ENCODE measurements at places on chromosomes 13 and 19.

GRCh38 chr13:43119206-43119605, 95.8 kb downstream of the DNAJC15 start:
- DNase-seq = no peak

DNA sequence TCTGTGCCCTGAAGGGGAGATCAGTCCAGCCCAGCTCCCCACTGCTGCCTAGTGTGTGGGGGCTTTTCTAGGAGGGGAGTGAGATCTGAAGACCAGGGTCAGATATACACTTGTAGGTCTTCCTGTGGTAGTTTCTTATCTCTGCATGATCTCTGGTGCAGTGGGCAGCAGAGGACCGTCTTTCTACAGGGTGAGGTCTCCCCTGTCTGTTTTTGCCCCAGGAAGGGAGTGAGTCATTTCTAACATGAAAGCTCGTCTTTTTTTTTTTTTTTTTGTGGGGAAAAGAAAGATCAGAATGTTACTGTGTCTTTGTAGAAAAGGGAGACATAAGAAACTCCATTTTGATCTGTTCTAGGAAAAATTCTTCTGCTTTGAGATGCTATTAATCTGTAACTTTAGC, 8.8 kb upstream of the ZNF808 start:
- DNase-seq = no peak

DNA sequence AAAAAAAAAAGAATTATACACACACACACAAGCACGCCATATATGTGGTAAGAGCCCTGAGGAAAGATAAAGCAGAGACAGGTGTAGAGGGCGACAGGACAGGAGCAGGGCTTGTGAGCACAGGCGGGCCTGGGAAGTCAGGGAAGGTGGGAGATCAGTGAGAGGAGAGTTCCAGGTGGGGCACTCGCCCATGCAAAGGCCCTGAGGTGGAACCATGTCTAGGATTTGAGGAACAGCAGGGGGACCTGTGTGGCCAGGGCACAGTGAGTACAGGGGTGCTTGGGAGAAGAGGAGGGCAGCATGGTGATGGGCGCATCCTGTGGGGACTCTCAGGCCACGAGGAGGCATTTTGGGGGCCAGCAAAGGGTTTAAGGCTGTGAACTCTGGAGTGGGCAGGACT, 32.5 kb upstream of the NCCRP1 start:
- no peak for DNase-seq

- DNase-seq = no peak
Measured at GRCh38 chr19:23415561-23416191, 20.4 kb upstream of the ZNF91 start.

- no peak for DNase-seq
Measured at GRCh38 chr19:55255618-55256423, 3.0 kb downstream of the PPP6R1 start.

GRCh38 chr13:43023289-43023963, at the start of gene DNAJC15:
Gene DNAJC15, plus strand, starts transcription at chr13:43023586. Its CDS starts 41 bp downstream, at chr13:43023627.
- DNase-seq = peak; percentile 68

GRCh38 chr13:113852536-113853517, 11.0 kb downstream of the GAS6 start:
- no peak for DNase-seq

DNA sequence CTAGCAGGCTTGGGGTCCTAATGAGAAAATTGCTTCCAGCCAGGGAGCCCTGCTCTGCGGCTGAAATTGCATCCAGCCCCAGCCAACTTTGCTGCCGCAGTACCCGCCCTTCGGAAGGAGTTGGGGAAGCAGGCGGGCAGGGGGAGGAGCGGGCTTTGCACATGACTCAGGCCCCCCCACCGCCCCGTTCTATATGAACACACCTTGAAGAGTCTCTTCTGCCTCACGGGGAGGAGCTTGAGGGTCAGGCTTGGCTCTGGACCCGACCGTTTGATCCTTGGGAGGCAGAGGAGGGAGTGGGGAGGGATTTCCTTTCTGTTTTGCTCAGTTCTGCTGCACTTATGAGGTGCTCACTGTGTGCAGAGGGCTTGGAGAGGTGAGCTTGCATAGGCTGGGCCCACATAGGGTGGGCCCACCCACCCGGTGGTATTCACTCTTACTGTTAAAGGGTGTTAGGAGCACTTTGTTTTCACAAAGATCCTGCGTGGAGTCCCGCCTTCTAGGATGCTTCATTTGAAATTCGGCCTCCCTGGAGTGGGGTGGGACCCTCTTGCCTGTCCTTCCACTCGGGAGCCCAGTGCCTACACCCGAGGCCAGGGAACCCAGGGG, 46.5 kb downstream of the LYL1 start:
- DNase-seq = no peak

DNA sequence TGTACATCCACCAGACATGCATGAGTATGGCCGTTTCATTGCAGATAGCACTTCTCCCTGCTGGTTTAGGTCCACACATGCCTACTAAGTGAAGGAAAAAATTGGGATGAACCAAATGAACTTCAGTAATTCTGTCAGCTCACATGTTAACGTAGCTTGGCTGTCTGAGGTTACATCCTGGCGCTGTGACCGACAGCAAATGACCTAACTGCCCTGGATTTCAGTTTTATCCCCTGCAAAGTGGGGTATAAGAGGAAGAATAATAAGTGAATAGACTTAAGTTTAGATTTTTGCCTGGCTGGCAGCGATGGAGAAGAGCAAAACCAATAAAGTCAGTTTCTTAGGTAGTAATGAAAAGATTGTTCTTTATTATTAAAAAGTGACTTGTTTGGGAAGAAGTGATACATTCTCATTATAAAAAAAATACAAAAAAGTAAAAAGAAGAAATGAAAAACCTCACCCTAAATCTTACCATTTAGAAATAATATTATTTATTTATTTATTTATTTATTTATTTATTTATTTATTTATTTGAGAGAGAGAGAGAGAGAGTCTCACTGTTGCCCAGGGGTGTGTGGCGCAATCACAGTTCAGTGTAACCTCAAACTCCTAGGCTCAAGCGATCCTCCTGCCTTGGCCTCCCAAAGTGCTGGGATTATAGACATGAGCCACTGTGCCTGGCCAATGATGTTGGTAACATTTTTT, 4.2 kb upstream of the RNF113B start:
- no peak for DNase-seq

DNA sequence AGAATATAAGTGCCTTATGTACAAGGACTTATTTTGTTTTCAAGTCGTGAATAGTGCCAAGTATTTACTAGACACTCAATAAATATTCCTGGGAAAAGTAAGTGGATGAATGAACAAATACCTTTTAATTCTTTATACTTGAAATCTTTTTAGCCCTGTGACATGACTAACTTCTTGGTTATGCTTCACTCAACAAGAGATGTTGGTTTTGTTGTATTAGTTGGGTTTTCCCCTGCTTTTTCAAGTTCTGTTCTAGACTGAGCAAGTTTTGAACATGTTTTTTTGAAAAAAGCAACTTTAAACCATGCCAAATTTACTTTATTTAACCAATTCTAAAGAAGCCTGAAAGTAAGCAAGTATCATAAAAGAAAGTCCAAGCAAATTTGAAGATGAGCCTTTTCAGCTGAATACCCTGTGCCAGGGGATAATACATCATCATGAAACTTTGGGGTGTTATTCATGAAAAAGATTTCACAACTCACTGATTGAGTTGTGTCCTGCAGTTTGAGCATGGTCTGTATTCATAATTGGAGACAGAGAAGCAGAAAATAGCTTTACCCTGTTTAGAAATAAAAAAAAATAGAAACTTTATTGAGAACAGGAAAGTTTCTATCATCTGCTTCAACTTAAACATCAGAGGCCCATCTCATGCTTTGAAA, 11.1 kb downstream of the LMO7 start:
- DNase-seq = no peak

GRCh38 chr13:30392681-30393045, 29.6 kb upstream of the UBE2L5 start:
- no peak for DNase-seq

- no peak for DNase-seq
Measured at GRCh38 chr19:51546650-51547396, 15.4 kb upstream of the SIGLEC6 start.

- DNase-seq = no peak
Measured at GRCh38 chr19:17866312-17866963, 5.3 kb upstream of the SLC5A5 start.

DNA sequence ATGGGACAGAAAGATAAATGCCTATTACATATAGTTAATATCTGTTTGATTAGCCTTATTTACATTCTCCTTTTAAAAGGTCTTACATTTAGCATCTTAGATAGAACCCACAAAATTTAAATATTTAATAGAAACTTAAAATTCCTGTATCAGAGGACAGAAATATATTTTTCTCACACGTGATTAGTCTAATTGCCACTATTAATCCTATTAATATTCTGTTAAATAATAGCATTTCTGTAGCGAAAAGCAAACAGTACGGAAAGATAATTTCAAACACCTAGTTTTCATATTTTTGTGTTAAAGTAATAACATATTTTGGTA, 380 bp upstream of the ZNF30 start:
- DNase-seq = no peak

DNA sequence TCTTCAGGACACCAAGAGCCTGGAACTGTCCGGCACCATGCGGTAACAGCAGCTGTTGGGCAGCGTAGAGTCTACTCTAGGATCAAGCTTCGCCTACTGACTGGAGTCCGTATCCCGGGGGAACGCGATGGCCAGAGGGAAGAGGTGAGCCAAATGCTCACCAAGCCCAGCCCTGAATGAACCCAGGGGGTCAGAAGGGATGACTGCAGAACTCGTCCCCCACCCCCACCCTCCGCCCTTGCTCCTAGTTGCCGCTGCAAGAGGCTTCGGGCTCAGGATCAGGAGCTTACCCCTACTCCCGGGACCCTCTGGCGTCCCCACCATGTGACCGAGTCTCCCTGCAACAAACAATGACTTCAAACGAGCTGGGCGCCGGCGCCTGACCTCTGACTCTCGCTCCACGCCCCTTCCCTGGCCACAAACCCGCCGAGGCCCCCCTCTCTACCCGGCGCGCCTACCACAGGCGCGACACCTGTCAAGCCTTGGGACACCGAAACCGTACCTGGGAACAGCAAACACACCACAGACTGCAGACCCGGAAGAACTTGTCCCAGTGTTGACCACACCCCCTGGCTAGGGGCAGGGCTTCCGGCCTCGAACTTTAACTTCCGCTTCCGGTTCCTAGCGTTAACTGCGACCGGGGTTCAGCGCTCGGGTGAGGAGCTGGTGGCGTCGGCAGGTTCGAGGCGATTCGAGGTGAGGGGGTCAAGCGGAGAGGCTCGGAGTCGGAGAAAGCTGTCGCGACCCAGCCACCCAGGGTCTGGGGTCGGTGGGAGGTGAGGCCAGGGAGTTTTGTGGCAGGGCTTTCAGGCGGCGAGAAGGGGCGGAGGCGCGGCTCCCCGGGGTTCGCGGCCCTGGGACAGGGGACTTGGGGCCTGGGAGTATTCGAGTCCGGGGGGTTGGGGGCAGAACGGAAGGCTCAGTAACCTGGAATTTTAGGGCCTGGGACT, at the start of gene UBL5:
UBL5 (plus strand) TSS at position 630 of the 950 bp plus-strand sequence. CDS start 420 bp downstream, outside the sequence.
- peak; percentile 83 for DNase-seq

All from stimulated activated CD8-positive, alpha-beta memory T cell treated with anti-CD3 and anti-CD28 coated beads, Interleukin-15, amount 100 ng/mL, for 1 hour (primary cell).